ENCODE measurements at places on chromosomes 5 and 9. TPM values are rescaled to one million over a fixed set of nuclear protein-coding genes. Genes with fewer than 3 reads are reported as not detected.

- H3K27me3 ChIP-seq, result peaks cover 9% of the 10 kb centered on the region
- no peak overlapping the region for H3K27ac ChIP-seq
- H3K4me1 ChIP-seq, result peaks cover 8% of the 10 kb centered on the region
- H3K4me3 ChIP-seq, result peak overlapping the region; percentile 86
Measured at GRCh38 chr5:179906795-179907555, 722 bp downstream of the TBC1D9B start.

DNA sequence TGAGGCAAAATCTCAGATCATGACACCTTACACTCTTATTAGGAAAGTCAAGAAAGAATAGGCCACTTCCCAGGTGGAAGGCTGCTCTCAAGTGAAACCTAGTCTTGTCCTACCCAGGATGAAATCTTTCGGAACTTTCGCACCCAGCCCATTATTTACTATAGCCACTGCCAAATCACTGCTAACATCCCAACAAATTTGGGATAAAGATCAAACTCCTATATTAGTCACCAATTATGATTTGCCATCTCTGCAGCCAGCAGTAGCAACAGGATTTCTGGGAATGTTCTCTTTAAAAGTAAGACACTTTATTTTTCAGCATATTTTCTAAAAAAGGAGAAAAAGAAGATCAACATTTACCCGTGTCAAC lies 224.6 kb downstream of the GAS1 start:
- H3K36me3 ChIP-seq, result peaks cover 3% of the 10 kb centered on the region
- no peak for DNase-seq
- no peak overlapping the region for H3K27ac ChIP-seq
- no peak overlapping the region for H3K4me3 ChIP-seq

The JMY gene
- 22.2 TPM for total RNA-seq

- H3K27me3 ChIP-seq, result peaks cover 8% of the 10 kb centered on the region
- H3K4me1 ChIP-seq, result no peaks in the 10 kb centered on the region
- H3K4me3 ChIP-seq, result no peak overlapping the region
- peaks cover 7% of the 10 kb centered on the region for H3K36me3 ChIP-seq
- H3K27ac ChIP-seq, result no peak overlapping the region
Measured at GRCh38 chr9:128626181-128626580, 30.5 kb downstream of the DYNC2I2 start.

DNA sequence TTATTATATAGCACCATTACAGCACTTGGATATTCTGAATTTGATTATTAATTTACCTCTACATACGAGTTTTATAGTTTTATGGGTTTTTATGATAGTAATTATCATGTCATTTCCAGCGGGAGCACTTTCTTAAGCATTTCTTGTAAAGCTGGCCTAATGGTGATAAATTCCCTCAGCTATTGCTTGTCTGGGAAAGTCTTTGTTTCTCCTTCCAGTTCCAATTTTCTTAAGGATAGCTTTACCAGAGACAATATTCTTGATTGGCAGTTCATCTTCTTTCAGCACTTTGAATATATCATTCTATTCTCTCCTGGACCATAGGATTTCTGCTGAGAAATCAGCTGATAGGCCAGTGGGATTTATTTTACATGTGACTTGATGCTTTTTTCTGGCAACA lies 505.4 kb downstream of the TMEM232 start:
- H3K4me3 ChIP-seq, result no peak overlapping the region
- H3K27ac ChIP-seq, result no peak overlapping the region
- no peaks in the 10 kb centered on the region for H3K4me1 ChIP-seq
- H3K27me3 ChIP-seq, result no peaks in the 10 kb centered on the region

The GLIPR2 gene
- 84.4 TPM for total RNA-seq

The TMEM252 gene
- total RNA-seq, result not detected

DNA sequence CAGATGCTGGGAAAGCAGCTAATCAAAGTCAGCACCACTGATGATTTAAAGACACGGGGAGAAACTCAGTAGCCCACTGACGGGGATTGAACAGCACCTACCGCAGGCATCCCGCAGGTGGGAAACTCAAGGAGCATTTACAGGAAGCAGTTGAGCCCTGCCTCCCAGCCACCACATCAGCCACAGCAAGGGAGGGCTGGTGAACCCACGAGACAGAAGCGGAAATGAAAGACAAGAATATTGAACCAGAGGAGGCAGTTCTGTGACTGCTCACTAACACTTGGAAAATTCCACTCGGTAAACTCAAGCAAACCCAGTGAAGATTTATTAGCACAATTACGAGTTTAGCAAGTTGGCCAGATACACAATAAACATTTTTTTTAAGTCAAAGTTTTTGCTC lies 10.6 kb upstream of the FAM163B start:
- no peak for DNase-seq
- H3K27ac ChIP-seq, result no peak overlapping the region
- no peak overlapping the region for H3K4me3 ChIP-seq
- H3K36me3 ChIP-seq, result peaks cover 3% of the 10 kb centered on the region

DNA sequence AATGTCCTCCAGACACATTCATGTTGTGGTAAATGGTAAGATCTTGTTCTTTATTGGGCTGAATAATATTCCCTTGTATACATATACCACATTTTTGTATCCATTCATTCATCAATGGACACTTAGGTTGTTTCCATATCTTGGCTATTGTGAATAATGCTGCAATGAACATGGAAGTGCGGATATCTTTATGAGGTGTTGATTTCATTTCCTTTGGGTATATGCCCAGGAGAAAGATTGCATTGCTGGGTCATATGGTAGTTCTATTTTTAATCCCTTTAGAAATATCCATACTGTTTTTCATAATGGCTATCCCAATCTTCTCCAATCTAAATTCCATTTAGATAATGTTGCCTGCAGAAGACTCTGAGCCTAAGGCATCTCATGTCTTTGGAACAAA lies 78.0 kb upstream of the TNC start:
- no peak for DNase-seq
- H3K4me1 ChIP-seq, result peaks cover 9% of the 10 kb centered on the region
- no peaks in the 10 kb centered on the region for H3K36me3 ChIP-seq
- no peak overlapping the region for H3K27ac ChIP-seq
- H3K27me3 ChIP-seq, result peaks cover 1% of the 10 kb centered on the region
- H3K4me3 ChIP-seq, result no peak overlapping the region

All from glutamatergic neuron (in vitro differentiated cells).